ENCODE measurements at places on chromosomes 4 and X.

GRCh38 chrX:47358387-47359065, 11.9 kb upstream of the ZNF157 start:
- DNase-seq = no peak

GRCh38 chr4:84366161-84366560, 132.9 kb downstream of the NKX6-1 start:
- DNase-seq = no peak

DNA sequence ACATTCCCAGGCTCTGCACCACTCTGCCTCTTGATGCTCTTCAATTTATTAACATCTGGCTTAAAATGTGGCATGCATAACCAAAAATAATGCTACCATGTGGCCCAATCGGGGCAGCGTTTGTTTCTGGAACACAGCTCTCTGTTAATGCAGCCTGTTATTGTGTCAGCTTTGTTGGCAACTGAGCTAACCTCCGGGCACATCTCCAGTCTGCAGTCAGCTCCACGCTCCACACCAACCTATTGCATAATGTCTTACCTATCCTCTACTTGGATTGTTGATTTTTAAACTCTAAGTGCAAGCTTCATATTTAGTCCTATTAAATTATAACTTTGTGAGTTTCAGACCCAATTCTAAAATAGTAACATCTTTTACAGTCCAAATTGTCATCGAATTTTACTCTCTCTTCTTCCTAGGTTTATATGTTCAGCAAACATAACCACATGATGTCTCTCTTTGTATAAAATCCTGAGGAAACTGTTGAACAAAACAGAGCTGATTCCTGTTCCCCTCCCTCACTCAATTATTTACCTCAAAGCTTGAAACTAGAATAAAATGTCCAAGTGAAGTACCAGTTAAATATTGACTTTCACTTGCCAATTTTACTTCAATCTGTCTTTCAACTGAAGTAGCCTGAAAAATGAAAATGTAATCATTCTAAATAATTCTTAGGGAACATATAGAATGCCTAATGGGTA, 92.2 kb upstream of the RAPGEF2 start:
- DNase-seq = no peak

- no peak for DNase-seq
These were observed 66.8 kb downstream of the CORIN start for GRCh38 chr4:47771020-47771419.

GRCh38 chrX:129606918-129607317, 47.8 kb downstream of the APLN start:
- peak; percentile 75 for DNase-seq

- DNase-seq = no peak
These were observed 1.2 kb downstream of the CD38 start for GRCh38 chr4:15779306-15779705.

DNA sequence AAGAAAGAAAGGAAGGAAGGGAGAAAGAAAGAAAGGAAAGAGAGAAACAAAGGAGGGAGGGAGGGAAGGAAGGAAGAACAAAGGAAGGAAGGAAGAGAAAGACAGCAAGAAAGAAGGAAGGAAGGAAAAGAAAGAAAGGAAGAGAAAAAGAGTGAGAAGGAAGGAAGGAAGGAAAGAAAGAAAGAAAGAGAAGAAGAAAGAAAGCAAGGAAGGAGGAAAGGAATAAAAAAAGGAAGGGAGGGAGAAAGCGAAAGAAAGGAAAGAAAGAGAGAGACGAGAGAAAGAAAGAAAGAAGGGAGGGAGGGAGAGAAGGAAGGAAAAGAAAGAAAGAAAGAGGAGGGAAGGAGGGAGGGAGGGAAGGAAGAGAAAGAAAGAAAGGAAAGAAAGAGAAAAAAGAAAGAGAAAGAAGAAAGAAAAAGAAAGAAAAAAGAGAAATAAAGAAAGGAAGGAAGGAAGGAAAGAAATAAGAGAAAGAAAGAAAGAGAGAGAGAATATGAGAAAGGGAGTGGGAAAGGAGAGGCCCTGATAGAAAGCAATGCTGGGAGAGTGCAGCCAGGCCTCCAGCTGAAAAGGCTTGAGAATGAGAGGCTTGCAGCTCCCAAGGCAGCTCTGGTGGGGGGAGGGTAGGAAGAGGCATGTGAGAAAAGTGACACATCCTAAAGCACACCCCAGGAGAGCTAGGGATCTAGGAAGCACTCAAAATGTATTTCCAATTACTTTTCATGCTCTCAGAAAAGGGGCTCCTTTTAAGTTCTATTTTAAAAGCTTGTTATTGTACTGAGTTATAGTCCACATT, 134.0 kb upstream of the ZIC3 start:
- DNase-seq = no peak

GRCh38 chrX:104113222-104113965, 1.1 kb downstream of the ZCCHC18 start:
- DNase-seq = peak; percentile 49

GRCh38 chr4:48779095-48779997, 733 bp downstream of the FRYL start:
- DNase-seq = peak; percentile 81

GRCh38 chr4:110165382-110166286, 32.8 kb downstream of the ELOVL6 start:
- DNase-seq = no peak

DNA sequence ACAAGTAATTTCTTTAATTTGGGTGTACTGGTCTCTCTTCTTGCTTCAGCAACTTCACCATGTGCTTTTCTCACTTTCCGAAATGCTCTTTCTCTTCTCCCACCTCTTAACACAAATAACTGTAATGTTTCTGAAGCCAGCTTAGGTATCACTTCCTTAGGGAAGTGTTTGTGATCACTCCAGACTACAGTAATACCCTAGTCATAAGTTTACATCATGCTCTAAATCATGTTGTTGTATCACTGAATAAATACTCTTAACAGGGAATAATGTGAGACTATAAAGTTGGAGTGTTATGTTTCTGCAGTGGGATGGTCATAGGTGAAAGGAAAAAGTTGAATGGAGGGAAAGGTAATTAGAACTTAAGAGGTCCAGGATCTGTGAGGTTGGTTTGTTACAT, 712.3 kb downstream of the C4orf33 start:
- DNase-seq = no peak

- no peak for DNase-seq
These were observed 80.8 kb upstream of the CLNK start for GRCh38 chr4:10765386-10765785.

- no peak for DNase-seq
These were observed 21.4 kb upstream of the IL15 start for GRCh38 chr4:141614878-141615586.

DNA sequence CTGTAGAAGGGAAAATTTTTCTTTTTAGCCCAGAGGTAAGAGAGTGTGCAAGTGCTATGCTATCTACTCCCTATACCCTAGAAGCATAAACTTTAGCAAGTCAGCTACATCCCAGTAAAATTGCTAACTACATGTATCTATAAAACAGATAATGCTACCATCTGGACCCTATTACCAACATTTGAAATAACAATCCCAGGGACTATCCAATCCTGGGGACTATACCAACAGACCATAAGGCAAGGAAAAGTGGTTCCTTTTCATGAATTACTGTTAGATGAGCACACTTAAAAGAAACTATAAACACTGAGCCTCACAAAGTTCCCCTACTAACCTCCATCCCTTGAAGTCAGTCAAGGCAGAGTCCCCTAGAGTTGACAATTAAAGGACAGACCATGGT, 213.6 kb upstream of the VEGFC start:
- DNase-seq = no peak

DNA sequence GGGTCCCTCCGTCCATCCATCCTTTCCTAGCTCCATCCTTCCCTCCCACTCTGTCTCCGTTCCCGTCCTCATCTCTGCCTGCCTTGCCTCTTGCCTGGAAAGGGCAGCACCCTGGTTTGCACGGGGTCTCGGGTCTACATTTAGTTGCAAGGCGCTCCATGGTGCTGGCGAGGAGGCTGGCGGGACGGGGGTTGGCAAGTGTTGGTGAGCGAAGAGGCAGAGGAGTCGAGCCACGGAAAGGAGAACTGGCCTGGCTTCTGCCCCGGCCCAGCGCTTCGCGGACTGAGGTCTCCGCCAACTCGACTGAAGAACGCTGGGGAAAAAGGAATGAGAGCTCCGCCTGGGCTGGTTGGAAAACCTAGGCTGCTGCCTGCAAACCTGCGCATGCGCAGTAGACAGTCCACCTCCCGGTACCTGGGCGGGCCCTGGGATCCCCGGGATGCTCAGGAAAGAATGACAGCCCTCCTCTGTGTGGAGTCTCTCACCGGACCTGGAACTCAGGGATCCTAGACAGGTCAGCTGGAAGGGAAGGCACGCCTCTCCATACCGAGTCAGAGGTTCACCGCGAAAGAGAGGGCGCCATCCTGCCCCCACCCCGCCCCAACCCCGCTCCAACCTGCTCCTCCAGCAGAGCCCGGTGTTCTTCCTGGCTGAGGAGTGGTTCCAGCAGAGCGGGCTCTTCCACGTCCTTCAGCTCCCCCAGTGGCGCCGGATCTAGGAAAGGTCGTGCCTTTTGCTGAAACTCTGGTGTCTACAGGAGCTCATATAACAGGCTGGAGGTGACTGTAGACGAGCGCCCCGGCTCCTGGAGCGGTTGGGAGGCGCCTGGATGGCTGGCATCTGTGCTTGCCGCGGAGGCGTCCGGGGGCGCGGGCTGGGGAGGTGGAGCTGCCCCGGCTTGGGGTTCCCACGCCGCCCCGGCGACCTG, 6.0 kb downstream of the FRG2 start:
- peak; percentile 45 for DNase-seq

- DNase-seq = no peak
These were observed 48.4 kb upstream of the MAP3K15 start for GRCh38 chrX:19563746-19564145.

DNA sequence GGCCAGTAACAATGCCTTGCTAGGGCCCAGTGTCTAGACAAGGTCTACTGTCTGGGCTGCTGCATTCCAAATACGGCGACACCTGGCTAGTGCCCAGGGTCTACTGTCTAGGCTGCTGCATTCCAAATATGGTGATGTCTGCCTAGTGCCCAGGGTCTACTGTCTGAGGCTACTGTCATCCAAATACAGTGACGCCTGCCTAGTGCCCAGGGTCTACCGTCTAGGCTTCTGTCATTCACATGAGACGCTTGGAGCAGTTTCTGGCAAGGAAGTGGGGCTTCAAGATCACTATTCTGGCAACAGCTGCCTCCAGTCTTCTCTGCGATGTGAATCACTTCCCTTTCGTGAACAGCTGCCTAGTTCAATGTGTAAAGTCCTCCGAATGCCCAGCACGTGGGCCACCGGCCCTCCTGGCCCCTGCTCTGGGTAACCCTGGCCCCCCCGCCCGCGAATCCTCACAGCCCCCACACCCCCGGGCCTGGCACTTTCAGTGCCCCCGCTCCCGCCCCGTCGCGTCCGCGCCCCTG, 12.7 kb downstream of the ACOX3 start:
- peak; percentile 60 for DNase-seq

GRCh38 chrX:8374041-8374825, 90.4 kb upstream of the VCX3B start:
- no peak for DNase-seq

- DNase-seq = peak; percentile 25
These were observed 36.1 kb upstream of the DOCK11 start for GRCh38 chrX:118459494-118459893.

- DNase-seq = no peak
These were observed 44.3 kb upstream of the ARHGAP24 start for GRCh38 chr4:85430697-85431096.

DNA sequence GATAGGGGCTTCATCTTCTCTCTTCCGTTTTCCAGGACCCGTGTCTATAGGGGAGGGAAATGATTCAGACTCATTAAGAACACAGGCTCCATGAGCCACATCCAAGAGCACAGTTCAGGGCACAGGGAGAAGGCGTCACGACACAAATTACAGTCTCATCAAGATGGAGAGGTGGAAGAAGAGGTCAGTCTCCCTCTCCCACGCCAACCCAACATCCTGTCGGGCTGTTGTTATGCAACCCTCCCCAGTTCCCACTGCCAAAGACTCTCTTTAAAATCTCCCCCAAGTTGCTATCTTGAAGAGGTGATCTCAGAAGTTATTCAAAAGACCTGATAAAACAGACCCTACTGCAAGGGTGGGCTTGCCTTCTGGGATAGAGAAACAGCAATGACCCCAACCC, 12.6 kb downstream of the ZMYM3 start:
- DNase-seq = no peak

DNA sequence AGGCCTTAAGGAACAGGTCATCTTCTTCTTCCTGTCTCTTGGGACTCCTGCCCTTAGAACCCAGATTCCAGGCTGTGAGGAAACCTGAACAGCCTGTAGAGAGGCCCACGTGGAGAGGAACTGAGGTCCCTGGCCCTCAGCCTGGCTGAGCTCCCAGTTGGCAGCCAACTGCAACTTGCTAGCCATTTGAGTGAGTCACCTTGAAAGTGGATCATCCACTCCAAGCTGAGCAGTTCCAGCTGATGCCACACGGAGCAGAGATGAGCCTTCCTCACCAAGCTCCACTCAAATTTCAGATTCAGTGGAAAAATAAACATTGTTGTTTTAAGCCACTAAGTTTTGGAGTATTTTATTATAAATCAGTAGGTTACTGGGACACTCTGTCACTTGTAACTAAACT, 392.5 kb downstream of the BCOR start:
- no peak for DNase-seq

DNA sequence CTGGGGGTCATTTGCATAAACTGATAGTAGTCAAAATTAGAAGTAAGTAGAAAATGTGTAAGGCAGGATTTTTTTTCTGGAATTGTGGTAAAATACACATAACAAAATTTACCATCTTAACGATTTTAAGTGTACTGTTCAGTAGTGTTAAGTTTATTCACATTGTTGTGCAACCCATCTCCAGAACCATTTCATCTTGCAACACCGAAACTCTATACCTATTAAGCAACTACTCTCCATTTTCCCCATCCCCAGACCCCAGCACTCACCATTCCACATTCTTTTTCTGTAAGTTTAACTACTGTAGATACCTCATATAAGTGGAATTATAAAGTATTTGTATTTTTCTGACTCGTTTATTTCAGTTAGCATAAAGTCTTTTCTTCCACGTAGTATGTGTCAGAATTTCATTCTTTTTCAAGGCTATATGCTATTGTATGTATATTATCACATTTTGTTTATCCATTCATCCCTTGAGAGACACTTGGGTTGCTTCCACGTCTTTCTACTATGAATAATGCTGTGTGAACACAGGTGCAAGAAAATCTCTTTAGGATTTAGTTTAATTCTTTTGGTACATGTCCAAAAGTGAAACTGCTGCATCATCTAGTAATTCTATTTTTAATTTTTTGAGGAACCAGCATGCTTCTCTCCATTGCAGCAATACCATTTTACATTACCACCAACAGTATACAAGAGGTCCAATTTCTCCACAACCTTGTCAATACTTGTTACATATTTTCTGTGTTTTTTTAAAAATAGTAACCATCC, 39.1 kb upstream of the NSUN7 start:
- no peak for DNase-seq
